ENCODE measurements at places on chromosomes 2 and 18.
A peak's percentile ranks its signal among the peaks of the same experiment; 100 is the strongest.

DNA sequence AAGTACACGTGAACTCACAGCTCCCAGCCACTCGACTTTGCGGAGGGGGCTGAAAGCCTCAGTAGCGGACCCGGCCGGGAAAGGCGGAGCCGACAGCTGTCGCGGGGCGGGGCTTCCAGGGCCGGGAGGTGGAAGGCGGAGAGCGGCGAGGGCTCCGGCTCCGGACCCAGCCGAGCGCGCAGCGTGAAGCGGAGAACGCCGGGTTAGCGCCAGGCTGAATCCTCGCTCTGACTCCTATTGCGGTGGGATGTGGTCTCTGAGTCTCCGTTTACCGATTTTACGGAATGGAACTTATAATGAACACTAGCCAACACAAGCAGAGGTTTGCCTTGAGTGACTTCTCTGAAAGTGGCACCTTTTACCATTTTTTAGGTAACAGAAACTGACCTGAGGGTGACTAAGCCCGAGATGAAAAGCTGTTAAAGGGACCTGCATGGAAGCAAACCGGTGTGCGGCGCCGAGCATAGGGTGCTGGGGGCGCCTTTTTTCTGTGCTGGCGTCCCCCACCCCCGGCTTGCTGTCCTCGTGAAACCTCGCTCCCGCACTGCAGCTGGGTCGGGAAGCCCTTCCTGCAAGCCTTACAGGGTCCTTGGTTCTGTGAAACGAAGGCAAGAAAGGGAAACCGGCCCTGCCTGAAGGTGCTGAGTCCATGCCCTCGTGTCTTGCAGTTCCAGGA, 72.9 kb downstream of the EN1 start:
- DNase-seq = no peak

DNA sequence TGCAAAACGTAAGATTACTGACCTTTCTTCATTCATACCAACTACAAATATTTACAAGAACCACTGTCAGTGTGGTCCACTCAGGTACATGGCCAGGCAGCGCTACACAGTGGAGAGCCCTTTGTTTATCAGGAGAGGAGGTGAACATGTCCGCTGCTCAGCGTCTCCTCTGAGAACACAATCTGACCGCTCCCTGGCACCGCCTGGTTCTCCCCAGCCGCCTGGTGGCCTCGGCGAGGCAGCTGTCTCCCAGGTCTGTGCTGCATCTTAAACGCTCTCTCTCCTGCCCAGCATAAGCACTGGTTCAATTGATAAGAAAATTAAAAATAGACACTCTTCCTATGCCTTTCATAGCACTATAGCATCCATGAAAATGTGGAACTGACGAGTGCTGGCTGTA, 146.8 kb upstream of the PXDN start:
- peak; percentile 18 for DNase-seq

GRCh38 chr2:214575030-214575429, 164.2 kb downstream of the VWC2L start:
- DNase-seq = peak; percentile 16

GRCh38 chr2:109222825-109223471, 93.9 kb downstream of the SH3RF3 start:
- DNase-seq = no peak

DNA sequence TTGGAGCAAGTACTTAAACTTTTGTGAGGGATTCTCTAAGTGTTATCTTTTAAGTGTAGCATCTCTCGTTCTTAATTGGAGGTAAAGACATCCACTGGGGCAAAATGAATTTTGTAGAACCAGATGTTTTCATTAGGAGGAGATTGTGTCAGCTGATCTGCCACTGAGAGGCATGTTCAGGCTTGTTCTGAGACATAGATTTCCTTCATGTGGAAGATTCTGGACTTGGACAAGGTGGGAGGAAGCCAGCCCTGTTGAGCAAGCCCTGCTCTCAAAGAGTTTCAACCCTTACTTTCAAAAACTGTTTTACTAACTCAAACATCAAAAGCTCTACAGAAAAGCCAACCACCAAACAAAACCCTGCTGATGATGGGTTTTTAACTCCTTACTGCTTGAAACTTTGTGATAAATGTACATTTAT, 6.5 kb downstream of the MAP4K4 start:
- no peak for DNase-seq

DNA sequence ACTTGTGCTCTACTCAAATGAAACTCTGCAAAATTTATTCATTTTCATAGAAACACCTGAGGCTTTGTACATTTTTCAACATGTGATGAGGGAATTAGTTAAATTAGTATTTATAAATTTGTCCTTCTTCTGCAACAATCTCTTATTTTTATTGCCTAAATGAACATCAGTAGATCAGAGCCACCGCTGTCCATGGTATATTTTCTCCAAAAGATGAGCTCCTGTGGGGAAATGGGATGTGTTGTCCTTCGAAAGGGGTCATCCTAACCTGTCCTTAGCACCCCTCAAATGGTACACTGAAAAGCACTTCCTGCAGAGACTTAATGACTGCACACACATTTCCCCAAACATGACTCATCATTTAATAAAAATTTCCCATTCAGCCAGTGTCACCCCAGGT, 714.6 kb downstream of the MBD2 start:
- no peak for DNase-seq

GRCh38 chr18:75730249-75730648, 302.7 kb upstream of the SMIM21 start:
- DNase-seq = no peak

DNA sequence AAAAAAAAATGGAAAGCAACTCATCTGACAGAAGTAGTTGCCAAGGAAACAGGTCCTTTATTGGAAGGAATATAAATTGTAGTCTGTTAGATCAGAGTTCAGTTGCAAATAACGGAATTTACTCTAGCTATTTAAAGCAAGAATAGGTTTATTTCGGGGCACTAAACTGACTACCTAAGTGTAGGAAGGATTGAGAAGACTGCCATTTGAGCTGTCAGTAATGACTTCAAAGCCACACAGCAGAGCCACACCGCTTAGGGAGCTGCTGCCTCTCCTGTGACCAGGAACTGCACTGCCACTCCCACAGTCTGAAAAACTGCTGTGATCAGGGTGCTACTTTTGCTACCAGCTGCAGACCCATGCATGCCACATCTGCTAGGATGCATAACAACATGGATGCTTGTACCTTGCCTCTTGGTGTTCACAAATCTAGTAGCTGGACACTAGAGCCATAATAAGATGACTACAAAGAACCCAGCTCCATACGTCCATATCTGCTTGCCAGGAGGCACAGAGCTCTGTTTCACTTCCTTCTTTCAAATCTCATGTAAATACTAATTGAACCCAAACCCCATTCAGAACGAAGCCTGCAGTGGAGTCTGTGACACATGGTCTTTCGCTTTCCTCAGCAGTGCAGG, 2.2 kb downstream of the DSG2 start:
- no peak for DNase-seq

DNA sequence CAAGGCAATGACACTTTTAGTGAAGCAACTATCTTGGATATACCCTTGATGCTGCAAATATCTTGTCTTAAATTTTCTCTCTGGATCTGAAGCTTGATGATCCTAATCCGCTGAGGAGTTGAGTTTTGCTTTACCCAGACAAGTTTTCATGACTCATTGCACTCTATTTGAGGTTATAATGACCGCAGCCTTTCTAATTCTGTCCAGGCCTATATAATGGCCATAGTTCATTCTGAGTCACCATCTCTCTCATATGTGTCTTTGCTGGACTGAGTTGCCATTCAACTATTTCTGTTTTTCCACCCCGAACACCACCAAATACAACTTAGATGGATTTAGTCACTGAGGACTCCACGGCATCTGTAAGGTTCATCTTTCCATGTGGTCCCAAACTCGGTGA, 802.1 kb upstream of the FAM98A start:
- DNase-seq = no peak

GRCh38 chr2:96971926-96972444, 14.4 kb downstream of the FAM178B start:
- DNase-seq = no peak

- DNase-seq = no peak
These were observed 1.7 kb downstream of the HOXD12 start for GRCh38 chr2:176101216-176101830.

GRCh38 chr2:3610415-3610814, 15.5 kb downstream of the COLEC11 start:
- DNase-seq = no peak

- DNase-seq = no peak
These were observed 319 bp downstream of the ZSCAN30 start for GRCh38 chr18:35289727-35290093.

GRCh38 chr18:12233378-12233777, 20.8 kb upstream of the CIDEA start:
- no peak for DNase-seq

DNA sequence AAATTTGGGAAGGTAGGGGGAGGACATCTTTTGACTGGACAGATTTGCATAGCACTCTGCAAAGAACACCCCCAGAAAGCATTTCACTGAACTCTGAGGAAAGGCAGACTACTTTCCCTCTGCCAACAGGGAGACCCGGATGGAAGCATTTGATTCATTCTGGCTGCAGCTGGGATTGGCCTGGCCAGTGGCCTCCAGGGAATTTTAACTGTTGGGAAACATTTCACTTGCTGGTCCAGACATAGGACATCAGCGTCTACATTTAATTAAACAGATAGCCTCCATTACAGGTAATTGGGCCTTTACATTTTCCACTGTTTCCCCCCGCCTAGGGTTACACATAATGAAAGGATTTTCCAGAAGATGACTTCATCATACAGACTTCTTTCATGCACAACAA, 92.8 kb downstream of the MARCHF4 start:
- no peak for DNase-seq

- no peak for DNase-seq
These were observed 63.7 kb upstream of the DNAJC10 start for GRCh38 chr2:182652326-182652725.

GRCh38 chr2:219399716-219400478, 12.2 kb upstream of the DNPEP start:
- DNase-seq = peak; percentile 40

DNA sequence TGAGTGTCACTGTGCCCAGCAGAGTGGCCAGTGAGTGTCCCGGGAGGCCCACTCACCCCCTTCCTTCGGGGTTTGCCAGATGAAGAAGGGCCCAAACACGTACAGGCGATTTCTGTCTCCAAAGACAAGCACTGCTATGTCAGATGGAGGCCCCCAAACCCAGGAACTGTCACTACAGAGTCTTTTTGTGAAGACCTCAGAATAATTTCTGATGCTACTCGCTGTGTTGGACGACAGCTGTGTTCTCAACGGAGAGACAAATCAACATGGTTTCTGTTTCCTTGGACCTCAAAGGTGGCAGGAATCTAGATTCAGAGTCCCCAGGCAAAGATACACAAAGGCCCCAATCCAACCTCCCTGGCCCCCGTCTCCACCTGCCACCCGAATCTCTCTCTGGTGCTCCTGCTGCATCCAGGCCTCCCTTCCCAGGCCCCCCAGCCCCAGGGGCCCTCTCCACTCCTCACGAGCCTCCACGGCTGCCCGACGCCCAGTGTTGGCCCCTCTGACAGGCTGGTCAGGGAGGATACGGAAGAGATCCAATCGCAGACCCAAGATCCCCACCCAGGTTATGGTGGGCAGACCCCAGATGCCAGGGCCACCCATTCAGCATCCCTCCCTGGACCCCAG, 2.4 kb upstream of the GPR17 start:
- DNase-seq = no peak

DNA sequence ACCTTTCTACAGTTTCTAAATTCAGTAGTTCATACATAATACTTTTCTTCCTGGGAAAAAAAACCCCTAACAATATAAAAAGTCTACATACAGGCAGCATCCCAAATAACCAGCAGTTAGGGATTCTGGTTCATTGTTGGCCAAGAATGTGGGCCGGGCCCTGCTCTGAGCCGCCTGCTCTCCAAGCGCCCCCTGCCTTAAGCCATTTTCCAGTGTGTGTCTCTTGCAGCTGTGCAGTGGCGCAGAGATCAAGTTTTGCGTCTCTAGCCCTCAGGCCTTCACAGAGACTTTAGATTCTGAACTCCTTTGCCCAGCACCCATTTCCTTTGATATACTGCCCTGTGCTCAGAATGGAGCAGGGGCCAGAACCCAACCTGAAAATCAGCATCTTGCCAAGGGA, 32.9 kb downstream of the RMC1 start:
- DNase-seq = no peak

DNA sequence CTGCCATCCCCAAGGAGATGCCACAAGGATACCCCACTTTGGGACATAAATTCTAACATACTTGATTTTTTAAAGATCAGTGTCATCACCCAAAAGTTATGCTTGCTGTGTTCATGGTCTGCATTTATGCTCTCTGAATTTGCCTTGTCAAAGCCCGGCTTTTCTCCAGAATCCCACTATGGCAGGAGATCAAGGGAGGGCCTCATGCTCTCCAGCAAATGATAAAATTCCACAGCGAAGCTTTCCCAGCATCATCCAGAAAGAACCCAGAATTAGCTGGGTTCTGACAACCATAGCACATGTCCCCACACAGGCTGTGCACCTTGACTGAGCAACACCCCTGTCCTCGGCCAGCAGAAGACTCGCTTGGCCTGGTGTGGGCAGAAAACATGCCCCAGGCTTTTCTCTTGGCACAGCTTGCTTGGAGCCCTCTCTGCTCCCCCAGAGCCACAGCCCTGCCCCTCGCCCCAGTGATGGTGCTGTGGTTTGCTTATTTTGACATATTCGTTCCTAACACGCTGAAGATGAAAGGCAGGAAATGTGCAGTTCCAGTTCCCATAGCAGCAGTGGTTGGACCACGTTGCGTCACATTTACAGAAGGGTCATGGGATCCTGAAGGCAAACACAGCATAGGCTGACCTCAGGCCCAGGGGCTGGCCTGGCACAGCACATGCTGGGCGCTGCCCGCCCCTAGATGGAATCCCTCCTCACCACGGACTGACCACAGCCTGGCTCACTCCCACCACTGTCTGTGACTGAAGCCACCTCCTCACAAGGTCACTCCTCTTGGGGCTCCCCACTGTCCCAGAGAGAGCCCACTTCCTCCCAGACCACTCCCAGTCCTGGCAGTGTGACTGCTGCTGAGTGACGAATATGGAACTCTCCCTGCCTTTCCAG, 14.1 kb upstream of the CHRNA1 start:
- DNase-seq = peak; percentile 10

- DNase-seq = no peak
These were observed 84.9 kb upstream of the ST8SIA3 start for GRCh38 chr18:57267368-57267925.

GRCh38 chr2:159859583-159859982, 61.6 kb upstream of the CD302 start:
- no peak for DNase-seq

Measured in DMS153 (cell line).